ENCODE measurements at places on chromosomes 11 and 22. TPM values are rescaled to one million over a fixed set of nuclear protein-coding genes. Genes with fewer than 3 reads are reported as not detected.

The SMIM35 gene
- not detected for total RNA-seq

The CHRDL2 gene
- 14.5 TPM for total RNA-seq

The ARHGAP20 gene
- total RNA-seq: 3.5 TPM

The OR51A7 gene
- total RNA-seq: not detected

The LINC01488 gene
- total RNA-seq: not detected

The OR52I1 gene
- not detected for total RNA-seq

The PNPLA3 gene
- total RNA-seq: not detected

The UBQLNL gene
- total RNA-seq: 1.3 TPM

The CRYBB2 gene
- 0.45 TPM for total RNA-seq

The DDX6 gene
- 105 TPM for total RNA-seq

The CLDN5 gene
- 43.7 TPM for total RNA-seq

The OR52E8 gene
- total RNA-seq: not detected

The MRGPRX4 gene
- not detected for total RNA-seq

The TP53AIP1 gene
- not detected for total RNA-seq

The TRAPPC4 gene
- 54.3 TPM for total RNA-seq

The ANKK1 gene
- total RNA-seq: 0.16 TPM

The KCNJ1 gene
- total RNA-seq: 0.19 TPM

Data from aorta (tissue), 5 donors.